ENCODE measurements at places on chromosomes 2 and 18.

- no peak for DNase-seq
Observed at GRCh38 chr2:30361751-30362394, 85.2 kb upstream of the LCLAT1 start.

DNA sequence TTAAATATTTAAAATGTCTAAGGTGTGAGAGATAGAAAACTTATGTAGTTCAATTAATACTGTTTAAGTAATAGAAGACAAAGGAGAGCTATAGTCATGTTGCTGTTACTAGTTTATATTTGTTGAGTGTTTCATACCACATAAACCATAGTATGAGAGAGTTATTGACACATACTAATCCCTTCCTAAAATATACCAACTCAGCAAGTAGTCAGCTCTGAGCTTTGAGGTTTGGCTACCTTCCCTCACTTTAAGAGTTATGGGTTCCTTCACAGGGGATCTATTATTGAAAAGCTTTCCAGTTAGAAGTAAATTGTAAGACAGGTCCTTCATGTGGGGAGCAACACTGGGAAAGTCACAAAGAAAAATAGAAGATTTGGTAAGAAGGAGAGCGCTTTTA, 701.6 kb upstream of the ZEB2 start:
- no peak for DNase-seq

GRCh38 chr2:191366199-191366598, 121.0 kb downstream of the MYO1B start:
- no peak for DNase-seq

- no peak for DNase-seq
Observed at GRCh38 chr2:42161444-42161843, 7.7 kb upstream of the EML4 start.

GRCh38 chr2:44779793-44780192, 161.7 kb upstream of the SIX3 start:
- no peak for DNase-seq

GRCh38 chr2:126788113-126788512, 110.6 kb upstream of the TEX51 start:
- DNase-seq, result no peak

All from activated CD8-positive, alpha-beta memory T cell treated with anti-CD3 and anti-CD28 coated beads for 48 hours (primary cell).